ENCODE measurements at places on chromosomes 7 and 10. TPM values are rescaled to one million over a fixed set of nuclear protein-coding genes. Genes with fewer than 3 reads are reported as not detected.

Gene MYH16
- not detected for total RNA-seq

Gene EVX1
- not detected for total RNA-seq

Gene ARHGEF35
- total RNA-seq: 0.97 TPM

Gene CPA2
- total RNA-seq: 0.65 TPM

Gene ANKRD22
- not detected for total RNA-seq

Gene PRKCQ
- 3.5 TPM for total RNA-seq

Gene EN2
- not detected for total RNA-seq

Gene SPDYE17
- not detected for total RNA-seq

Gene ZNF107
- 9.1 TPM for total RNA-seq

Gene CCAR1
- 92.7 TPM for total RNA-seq

Gene ACTL6B
- total RNA-seq: not detected

Gene MBL2
- not detected for total RNA-seq

Gene PRSS37
- not detected for total RNA-seq

Gene CCDC136
- total RNA-seq: 93.6 TPM

Gene COL1A2
- total RNA-seq: 47.9 TPM

Gene CTNNA3
- 12.9 TPM for total RNA-seq

Gene POM121L12
- not detected for total RNA-seq

Measured in neural progenitor cell (in vitro differentiated cells).